Activated CD8-positive, alpha-beta memory T cell treated with anti-CD3 and anti-CD28 coated beads, Interleukin-2, amount 10 ng/mL, durations not matched to agents 7 days and 5 days (primary cell): ENCODE measurements at places on chromosomes 7 and 10.
A peak's percentile ranks its signal among the peaks of the same experiment; 100 is the strongest.

DNA sequence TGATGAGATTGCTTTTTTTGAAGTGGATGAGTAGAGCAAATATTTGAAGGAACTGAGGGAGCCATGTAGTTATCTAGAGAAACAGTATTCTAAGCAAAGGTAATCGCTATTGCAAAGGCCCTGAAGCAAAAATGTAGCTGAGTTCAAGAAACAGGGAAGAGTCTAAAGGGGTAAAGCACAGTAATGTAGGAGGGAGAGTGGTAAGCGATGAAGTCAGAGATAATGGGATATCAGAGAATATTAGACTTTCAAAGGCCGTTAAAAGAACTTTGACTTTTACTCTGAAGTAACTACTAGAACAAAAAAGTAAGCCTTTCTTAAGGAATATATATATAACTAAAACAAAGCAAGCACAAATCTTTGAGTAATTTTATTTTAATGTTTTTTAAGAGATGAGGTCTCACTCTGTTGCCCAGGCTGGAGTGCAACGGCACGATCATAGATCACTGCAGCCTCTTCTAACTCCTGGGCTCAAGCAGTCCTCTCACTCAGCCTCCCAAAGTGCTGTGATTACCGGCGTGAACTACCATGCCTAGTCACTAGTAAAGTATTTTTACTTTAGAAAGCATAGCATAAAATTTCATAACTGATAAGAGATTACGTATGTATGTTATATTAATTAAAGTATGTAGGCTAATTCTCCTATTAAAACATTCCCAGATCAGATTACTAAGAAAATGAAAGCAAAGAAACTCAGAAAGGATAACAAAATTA is 61.7 kb upstream of the OIT3 start:
- H3K36me3 ChIP-seq = no peaks in the 10 kb centered on the region
- DNase-seq = no peak
- H3K4me3 ChIP-seq = no peak overlapping the region
- H3K4me1 ChIP-seq = no peaks in the 10 kb centered on the region

- H3K27ac ChIP-seq = no peak overlapping the region
- DNase-seq = no peak
- H3K4me1 ChIP-seq = peaks cover 15% of the 10 kb centered on the region
- no peak overlapping the region for H3K4me3 ChIP-seq
These were observed 10.5 kb upstream of the PPIF start for GRCh38 chr10:79336739-79337138.

DNA sequence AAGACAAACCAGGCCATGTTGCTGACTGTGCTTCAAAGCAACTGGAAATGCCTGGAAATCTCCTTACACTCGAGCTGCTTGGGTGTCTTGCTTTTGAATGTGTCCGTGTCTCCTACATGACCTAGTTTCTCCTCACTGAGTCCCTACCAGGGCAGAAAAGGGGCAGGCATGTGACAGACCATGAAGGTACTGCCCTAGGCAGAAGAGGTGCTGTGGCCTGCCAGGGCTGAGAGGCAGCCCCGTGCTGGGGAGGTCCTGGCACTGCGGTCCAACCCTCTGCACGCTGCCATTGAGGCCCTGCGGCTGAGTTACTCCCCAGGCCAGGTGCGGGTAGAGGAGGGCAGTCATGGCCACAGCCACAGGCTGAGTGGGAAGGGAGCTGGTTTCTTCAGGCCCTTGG is 159.3 kb downstream of the LYZL1 start:
- H3K4me3 ChIP-seq = no peak overlapping the region
- no peaks in the 10 kb centered on the region for H3K36me3 ChIP-seq
- H3K27ac ChIP-seq = no peak overlapping the region
- DNase-seq = no peak
- no peaks in the 10 kb centered on the region for H3K27me3 ChIP-seq
- peaks cover 21% of the 10 kb centered on the region for H3K4me1 ChIP-seq

DNA sequence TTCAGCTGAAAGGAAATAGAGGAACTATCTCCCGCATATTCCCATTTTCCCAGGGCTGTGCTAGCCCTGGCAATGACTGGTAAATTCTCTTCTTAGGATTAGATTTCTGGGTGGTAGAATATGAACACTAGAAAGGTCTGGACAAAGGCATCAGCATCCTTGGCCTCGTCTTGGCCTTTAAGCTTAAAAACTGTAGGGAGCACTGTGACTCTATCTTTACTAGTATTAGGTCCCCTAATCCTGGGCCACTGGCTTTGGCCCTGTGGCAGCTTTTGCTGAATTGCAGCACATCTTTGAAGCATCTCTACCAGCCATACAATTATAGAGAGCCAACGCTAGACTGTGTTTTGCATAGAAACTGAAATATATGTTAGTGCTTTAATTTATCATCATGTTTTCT is 41.5 kb upstream of the EBLN1 start:
- no peak overlapping the region for H3K4me3 ChIP-seq
- no peak overlapping the region for H3K27ac ChIP-seq
- no peak for DNase-seq
- no peaks in the 10 kb centered on the region for H3K36me3 ChIP-seq
- H3K27me3 ChIP-seq = peaks cover 48% of the 10 kb centered on the region

DNA sequence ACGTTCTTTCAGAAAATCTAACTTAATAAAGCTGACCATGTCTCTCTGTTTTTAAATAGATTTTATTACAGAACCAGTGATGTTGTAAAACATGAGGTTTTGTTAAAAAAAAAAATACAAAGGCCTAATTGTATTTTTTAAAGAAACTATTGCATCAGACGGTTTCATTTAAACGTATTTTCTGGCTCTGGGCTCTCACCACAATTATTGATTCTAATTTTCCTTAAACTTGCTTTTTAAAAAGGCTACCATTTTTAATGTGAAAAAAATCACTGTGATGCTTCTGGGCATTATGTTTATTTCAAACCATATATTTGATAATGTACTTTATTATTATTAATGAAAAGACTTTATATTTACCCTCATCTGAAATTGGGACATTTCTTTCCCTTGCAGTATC is 94.3 kb downstream of the CABCOCO1 start:
- no peak overlapping the region for H3K27ac ChIP-seq
- no peak overlapping the region for H3K4me3 ChIP-seq
- peaks cover 2% of the 10 kb centered on the region for H3K36me3 ChIP-seq

- H3K4me3 ChIP-seq = no peak overlapping the region
- H3K4me1 ChIP-seq = peaks cover 6% of the 10 kb centered on the region
- H3K27ac ChIP-seq = no peak overlapping the region
- no peaks in the 10 kb centered on the region for H3K36me3 ChIP-seq
These were observed 145.5 kb downstream of the FANK1 start for GRCh38 chr10:126041804-126042231.

GRCh38 chr10:93180482-93180931 is 106.8 kb downstream of the CYP26A1 start:
- H3K36me3 ChIP-seq = no peaks in the 10 kb centered on the region
- no peak overlapping the region for H3K27ac ChIP-seq
- no peak for DNase-seq
- peaks cover 9% of the 10 kb centered on the region for H3K27me3 ChIP-seq
- H3K4me1 ChIP-seq = no peaks in the 10 kb centered on the region
- no peak overlapping the region for H3K4me3 ChIP-seq

DNA sequence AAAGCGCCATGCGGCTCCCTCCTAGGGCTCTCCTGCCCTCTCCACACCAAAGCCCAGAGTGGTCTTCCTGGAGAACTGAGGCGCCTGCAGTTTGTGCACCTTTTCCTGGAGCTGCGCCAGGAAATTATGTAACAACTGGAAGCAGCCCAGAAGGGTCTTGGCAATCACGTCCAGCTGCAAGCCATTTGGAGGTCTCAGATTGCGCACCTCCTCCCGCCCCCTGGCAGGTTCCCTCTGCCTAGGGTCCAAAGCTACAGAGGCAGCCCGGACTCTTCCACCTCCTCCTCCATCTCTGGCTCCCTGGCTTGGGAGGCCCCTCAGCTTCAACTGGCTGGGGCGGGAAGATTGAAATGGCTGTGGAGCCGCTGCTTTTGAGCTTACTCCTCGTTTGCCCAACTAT is 34.0 kb upstream of the SFTPD start:
- no peak overlapping the region for H3K27ac ChIP-seq
- H3K27me3 ChIP-seq = peaks cover 71% of the 10 kb centered on the region
- no peak for DNase-seq
- no peak overlapping the region for H3K4me3 ChIP-seq
- no peaks in the 10 kb centered on the region for H3K36me3 ChIP-seq

DNA sequence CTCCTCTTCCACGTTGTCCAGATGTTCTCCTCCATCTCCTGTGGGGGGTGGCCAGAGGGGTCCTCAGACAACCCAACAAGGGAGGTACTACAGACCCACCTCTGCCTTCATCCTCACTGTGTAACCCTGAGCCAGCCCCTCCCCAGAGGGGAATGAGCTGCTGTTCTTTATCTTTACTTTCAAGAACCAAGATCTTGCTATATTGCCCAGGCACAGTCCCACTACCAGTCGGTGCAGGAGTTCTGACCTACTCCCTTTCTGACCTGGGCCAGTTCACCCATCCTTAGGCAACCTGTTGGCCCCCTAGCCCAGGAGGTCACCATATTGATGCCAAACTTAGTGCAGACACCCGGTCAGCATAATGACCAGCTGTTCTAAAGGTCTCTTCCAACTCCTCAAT is 16.8 kb upstream of the MTPAP start:
- no peak overlapping the region for H3K27ac ChIP-seq
- H3K4me1 ChIP-seq = peaks cover 10% of the 10 kb centered on the region
- no peak for DNase-seq
- H3K4me3 ChIP-seq = no peak overlapping the region
- H3K27me3 ChIP-seq = peaks cover 7% of the 10 kb centered on the region

- H3K27me3 ChIP-seq = no peaks in the 10 kb centered on the region
- DNase-seq = no peak
- H3K36me3 ChIP-seq = no peaks in the 10 kb centered on the region
- H3K4me3 ChIP-seq = no peak overlapping the region
- H3K27ac ChIP-seq = no peak overlapping the region
These were observed 359.8 kb upstream of the MTPN start for GRCh38 chr7:136336932-136337331.

- DNase-seq = no peak
- H3K27ac ChIP-seq = no peak overlapping the region
- no peaks in the 10 kb centered on the region for H3K27me3 ChIP-seq
- H3K4me1 ChIP-seq = peaks cover 2% of the 10 kb centered on the region
These were observed 14.0 kb downstream of the PRSS58 start for GRCh38 chr7:142243823-142244222.

DNA sequence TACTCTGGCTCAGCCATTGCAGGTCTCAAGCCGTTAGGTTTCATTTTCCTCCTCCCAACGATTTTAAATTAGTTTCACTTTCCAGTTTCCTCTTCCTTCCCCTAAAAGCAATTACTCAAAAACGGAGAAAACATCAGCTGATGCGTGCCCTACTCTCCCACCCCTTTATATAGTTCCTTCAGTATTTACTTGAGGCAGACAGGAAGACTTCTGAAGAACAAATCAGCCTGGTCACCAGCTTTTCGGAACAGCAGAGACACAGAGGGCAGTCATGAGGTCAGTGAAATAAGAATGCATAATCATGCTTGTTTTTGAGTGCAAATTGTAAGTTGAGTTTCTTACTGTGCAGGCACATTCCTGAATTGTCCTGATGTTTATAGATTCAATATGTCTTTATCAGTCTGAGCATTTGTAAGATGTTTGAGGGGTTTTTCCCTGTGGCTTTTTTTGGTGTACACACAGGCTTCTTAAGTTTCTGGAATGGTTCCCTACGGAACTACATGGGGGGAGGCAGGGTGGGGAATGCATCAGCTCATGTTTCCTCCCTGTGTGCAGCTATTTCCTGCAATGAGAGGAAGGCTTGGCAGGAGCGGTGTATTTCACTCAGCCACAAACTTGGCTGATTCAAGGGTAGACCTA is at the start of gene IFIT3:
TSS of gene IFIT3 (plus strand) at position 195 of the 639 bp plus-strand sequence. CDS start at position 272, 77 bp downstream.
- H3K27ac ChIP-seq = peak within 1 kb of the TSS; percentile 95
- DNase-seq = peak; percentile 68
- peak within 1 kb of the TSS; percentile 88 for H3K4me3 ChIP-seq
- peaks cover 43% of the 10 kb centered on the region for H3K4me1 ChIP-seq

- H3K4me1 ChIP-seq = no peaks in the 10 kb centered on the region
- DNase-seq = no peak
- no peaks in the 10 kb centered on the region for H3K27me3 ChIP-seq
- H3K4me3 ChIP-seq = no peak overlapping the region
- H3K27ac ChIP-seq = no peak overlapping the region
These were observed 165.9 kb downstream of the ABCA13 start for GRCh38 chr7:48337012-48337621.

DNA sequence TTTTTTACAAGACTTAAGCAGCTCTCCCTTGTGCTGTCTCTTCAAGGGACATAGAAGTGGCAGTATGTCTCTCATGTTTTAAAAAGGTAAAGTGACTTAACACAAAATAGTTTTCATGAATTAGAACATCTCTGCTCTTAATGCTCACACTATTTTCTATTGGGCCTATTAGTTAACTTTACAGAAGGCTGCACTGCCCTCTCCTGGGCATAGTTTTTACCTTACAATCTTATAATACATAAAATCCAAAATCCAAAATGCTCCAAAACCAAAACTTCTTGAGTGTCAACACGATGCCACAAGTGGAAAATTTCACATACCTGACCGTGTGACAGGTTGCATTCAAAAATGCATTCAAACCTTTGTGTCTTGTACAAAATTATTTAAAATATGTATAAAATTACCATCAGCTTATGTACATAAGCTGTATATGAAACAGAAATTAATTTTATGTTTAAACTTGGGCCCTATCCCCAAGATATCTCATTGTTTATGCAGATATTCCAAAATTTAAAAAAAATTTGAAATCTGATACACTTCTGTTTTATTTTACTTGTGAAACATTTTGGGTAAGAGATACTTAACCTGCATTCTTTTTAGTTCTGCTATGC is 25.8 kb downstream of the TES start:
- peak; percentile 65 for DNase-seq
- no peak overlapping the region for H3K27ac ChIP-seq
- peaks cover 18% of the 10 kb centered on the region for H3K36me3 ChIP-seq

DNA sequence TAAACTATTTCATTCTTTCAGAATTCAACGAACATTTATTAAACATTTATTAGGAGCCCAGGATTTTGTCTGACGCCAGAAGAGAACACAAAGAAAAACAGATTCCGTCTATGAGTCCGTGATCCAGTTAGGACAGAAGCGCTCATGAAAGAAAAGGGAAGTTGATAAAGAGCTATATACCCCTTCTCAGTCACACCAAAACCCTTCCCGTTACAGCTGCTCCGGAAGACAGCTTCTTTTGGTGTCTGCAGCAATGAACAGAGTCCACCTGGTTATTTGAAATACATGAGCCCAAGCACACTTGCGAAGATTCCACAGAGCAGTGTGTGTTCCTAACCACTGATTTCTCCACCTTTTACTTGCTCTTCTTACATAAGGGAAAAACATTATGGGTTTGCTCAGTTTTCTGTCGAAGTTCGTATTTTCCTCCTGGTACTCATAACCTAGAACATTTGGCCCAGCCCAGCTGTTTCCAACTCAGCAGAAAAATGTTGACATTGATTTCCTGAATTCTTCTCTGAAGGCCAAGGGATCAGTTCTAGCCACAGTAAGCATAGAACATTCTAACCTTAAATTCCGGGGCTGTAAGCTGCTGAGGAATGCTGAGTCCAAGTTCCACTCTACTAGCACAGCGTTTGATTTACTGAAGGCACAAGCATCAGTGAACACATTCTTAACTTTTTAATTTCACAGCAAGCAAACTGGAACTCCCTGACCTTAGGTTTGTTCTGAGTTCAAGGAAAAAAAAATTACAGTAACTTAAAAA is 206.5 kb downstream of the SORCS1 start:
- no peak overlapping the region for H3K27ac ChIP-seq
- DNase-seq = no peak
- H3K36me3 ChIP-seq = no peaks in the 10 kb centered on the region
- H3K4me3 ChIP-seq = no peak overlapping the region
- H3K27me3 ChIP-seq = no peaks in the 10 kb centered on the region
- H3K4me1 ChIP-seq = no peaks in the 10 kb centered on the region

- no peaks in the 10 kb centered on the region for H3K4me1 ChIP-seq
- H3K4me3 ChIP-seq = no peak overlapping the region
- H3K36me3 ChIP-seq = no peaks in the 10 kb centered on the region
- DNase-seq = no peak
These were observed 24.9 kb upstream of the TES start for GRCh38 chr7:116185450-116185849.
